Subcutaneous preadipocyte (primary cell): ENCODE measurements at places on chromosomes 12 and 14. TPM values are rescaled to one million over a fixed set of nuclear protein-coding genes. Genes with fewer than 3 reads are reported as not detected.

Gene LIMA1
- total RNA-seq = 112 and 128 TPM in 2 replicates

Gene MYL2
- not detected in 2 replicates for total RNA-seq

Gene HOXC13
- total RNA-seq = not detected in 2 replicates

Gene ETFBKMT
- total RNA-seq = 2.9 and 3.1 TPM in 2 replicates

Gene ACOT6
- not detected in 2 replicates for total RNA-seq

Gene TSPAN19
- total RNA-seq = under 0.01 and 0.39 TPM in 2 replicates

Gene B4GALNT1
- under 0.01 and 0.20 TPM in 2 replicates for total RNA-seq

Gene NINJ2
- 2.5 and 5.5 TPM in 2 replicates for total RNA-seq

Gene HHIPL1
- 1.8 and 2.2 TPM in 2 replicates for total RNA-seq

Gene GYS2
- not detected in 2 replicates for total RNA-seq

Gene PDE6H
- total RNA-seq = not detected in 2 replicates

Gene SERPINA1
- total RNA-seq = 0.39 TPM in 1 of 2 replicates, not detected in the other

Gene PPTC7
- total RNA-seq = 9.9 and 13.9 TPM in 2 replicates

Gene ARHGDIB
- 2.9 and 3.9 TPM in 2 replicates for total RNA-seq

Gene HNRNPC
- total RNA-seq = 513 and 539 TPM in 2 replicates

Gene OR6C70
- not detected in 2 replicates for total RNA-seq

Gene ADAMTS20
- total RNA-seq = not detected in 2 replicates

Gene GPR162
- 0.73 and 1.2 TPM in 2 replicates for total RNA-seq

Gene RPS26
- total RNA-seq = 188 and 387 TPM in 2 replicates

Gene CRACR2A
- total RNA-seq = 13.2 and 22.7 TPM in 2 replicates

Gene C12orf43
- 12.5 and 18.0 TPM in 2 replicates for total RNA-seq

Gene KRT82
- total RNA-seq = not detected in 2 replicates

Gene TSPAN11
- total RNA-seq = 0.20 and 0.73 TPM in 2 replicates

Gene ZNF140
- 11.0 and 16.4 TPM in 2 replicates for total RNA-seq
